ENCODE measurements at places on chromosomes 7 and 10. TPM values are rescaled to one million over a fixed set of nuclear protein-coding genes. Genes with fewer than 3 reads are reported as not detected.

- no peak overlapping the region for H3K4me3 ChIP-seq
- DNase-seq = no peak
- no peaks in the 10 kb centered on the region for H3K27me3 ChIP-seq
- peaks cover 22% of the 10 kb centered on the region for H3K4me1 ChIP-seq
These were observed 4.9 kb downstream of the PRTFDC1 start for GRCh38 chr10:24947304-24948097.

DNA sequence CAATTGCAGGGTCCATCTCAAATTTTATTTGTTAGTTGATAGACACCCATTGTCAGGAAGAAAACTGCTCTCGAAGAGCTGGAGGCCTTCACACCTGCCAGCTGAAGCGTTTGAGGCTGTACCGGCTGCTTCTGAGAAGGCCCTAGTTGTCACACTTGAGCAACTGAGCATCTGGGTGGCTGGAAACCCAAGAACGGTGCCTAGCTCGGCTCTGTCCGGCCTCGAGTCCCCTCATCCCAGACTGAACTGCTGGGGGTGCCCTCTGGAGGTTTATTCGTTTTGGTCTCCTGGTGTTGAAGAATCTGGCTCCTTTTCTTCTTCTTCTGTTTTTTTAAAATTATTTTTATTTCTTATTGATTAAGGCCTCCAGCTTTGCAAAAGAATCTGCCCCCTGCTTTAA lies 59.3 kb upstream of the EXOC6 start:
- H3K27ac ChIP-seq = no peak overlapping the region
- no peak for DNase-seq
- no peaks in the 10 kb centered on the region for H3K4me1 ChIP-seq
- H3K4me3 ChIP-seq = no peak overlapping the region
- H3K27me3 ChIP-seq = no peaks in the 10 kb centered on the region

DNA sequence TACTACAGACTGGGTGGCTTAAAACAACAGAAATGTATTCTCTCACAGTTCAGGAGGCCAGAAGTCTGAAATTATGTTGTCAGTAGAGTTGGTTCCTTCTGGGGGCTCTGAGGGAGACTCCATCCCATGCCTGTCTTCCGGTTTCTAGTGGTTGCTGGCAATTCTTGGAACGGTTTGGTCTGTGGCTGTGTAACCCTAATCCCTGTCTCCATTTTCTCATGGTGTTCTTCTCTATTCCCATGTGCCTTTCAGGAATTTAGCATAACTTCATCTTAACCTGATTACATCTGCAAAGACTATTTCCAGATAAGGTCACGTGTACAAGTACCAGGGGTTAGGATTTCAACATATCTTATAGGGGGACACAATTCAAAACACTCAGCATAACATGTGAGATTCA lies 73.2 kb downstream of the FAM241B start:
- peak overlapping the region; percentile 45 for H3K27ac ChIP-seq
- no peaks in the 10 kb centered on the region for H3K36me3 ChIP-seq
- peaks cover 13% of the 10 kb centered on the region for H3K27me3 ChIP-seq

- no peaks in the 10 kb centered on the region for H3K36me3 ChIP-seq
- no peak overlapping the region for H3K27ac ChIP-seq
- no peak for DNase-seq
- no peaks in the 10 kb centered on the region for H3K4me1 ChIP-seq
- no peaks in the 10 kb centered on the region for H3K27me3 ChIP-seq
- no peak overlapping the region for H3K4me3 ChIP-seq
These were observed 882.6 kb upstream of the C7orf33 start for GRCh38 chr7:147707926-147708325.

DNA sequence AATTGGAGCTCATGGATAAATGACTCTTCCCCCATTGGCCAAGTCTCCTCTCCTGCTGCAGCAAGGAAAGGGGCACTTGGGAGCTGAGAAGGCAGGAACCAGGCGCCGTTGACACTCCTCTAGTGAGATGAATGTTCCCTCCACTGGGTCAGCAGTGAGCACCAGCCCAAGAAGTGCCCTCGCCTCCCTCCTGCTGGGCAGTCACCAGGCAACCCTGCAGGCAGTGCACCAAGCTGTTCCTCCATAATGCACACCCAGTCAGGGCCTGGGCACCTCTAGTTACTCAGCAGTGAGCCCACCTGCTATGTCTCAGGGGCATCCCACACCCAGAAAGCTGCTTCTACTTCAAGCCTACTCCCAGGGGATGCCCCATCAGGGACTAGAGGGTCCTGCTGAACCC lies 84.3 kb downstream of the KCNMA1 start:
- DNase-seq = no peak
- no peaks in the 10 kb centered on the region for H3K4me1 ChIP-seq
- no peak overlapping the region for H3K27ac ChIP-seq
- H3K36me3 ChIP-seq = peaks cover 1% of the 10 kb centered on the region

- H3K4me3 ChIP-seq = no peak overlapping the region
- peaks cover 37% of the 10 kb centered on the region for H3K4me1 ChIP-seq
- no peak for DNase-seq
- H3K27me3 ChIP-seq = no peaks in the 10 kb centered on the region
- H3K36me3 ChIP-seq = peaks cover 10% of the 10 kb centered on the region
These were observed 55.6 kb upstream of the CAMK2B start for GRCh38 chr7:44380831-44381493.

- H3K27me3 ChIP-seq = peaks cover 4% of the 10 kb centered on the region
- H3K36me3 ChIP-seq = no peaks in the 10 kb centered on the region
- DNase-seq = no peak
- H3K27ac ChIP-seq = no peak overlapping the region
- no peak overlapping the region for H3K4me3 ChIP-seq
- peaks cover 7% of the 10 kb centered on the region for H3K4me1 ChIP-seq
These were observed 49.9 kb downstream of the CDHR3 start for GRCh38 chr7:106012935-106013439.

HMX2 gene
- polyA plus RNA-seq = not detected

LRGUK gene
- 0.45 TPM for polyA plus RNA-seq

All from keratinocyte (primary cell).